Stimulated activated CD4-positive, alpha-beta T cell treated with anti-CD3 and anti-CD28 coated beads, Interleukin-15, amount 100 ng/mL, for 48 hours (primary cell): ENCODE measurements at places on chromosomes 1 and 21.

GRCh38 chr1:41101950-41102607 is 80.6 kb upstream of the SLFNL1 start:
- no peak for DNase-seq

- no peak for DNase-seq
Observed at GRCh38 chr1:31398246-31398645, 14.8 kb upstream of the SERINC2 start.

- DNase-seq: no peak
Observed at GRCh38 chr1:48616710-48617109, 144.7 kb upstream of the SPATA6 start.

- DNase-seq: no peak
Observed at GRCh38 chr21:44490405-44490804, 35.1 kb downstream of the LRRC3 start.
